ENCODE measurements at places on chromosomes 16 and 17. TPM values are rescaled to one million over a fixed set of nuclear protein-coding genes. Genes with fewer than 3 reads are reported as not detected.

- no peak overlapping the region for H3K4me3 ChIP-seq
- peaks cover 7% of the 10 kb centered on the region for H3K4me1 ChIP-seq
- H3K27ac ChIP-seq = no peak overlapping the region
- peak; percentile 74 for DNase-seq
- no peaks in the 10 kb centered on the region for H3K27me3 ChIP-seq
These were observed 113.1 kb downstream of the SNX29 start for GRCh38 chr16:12089492-12090150.

DNA sequence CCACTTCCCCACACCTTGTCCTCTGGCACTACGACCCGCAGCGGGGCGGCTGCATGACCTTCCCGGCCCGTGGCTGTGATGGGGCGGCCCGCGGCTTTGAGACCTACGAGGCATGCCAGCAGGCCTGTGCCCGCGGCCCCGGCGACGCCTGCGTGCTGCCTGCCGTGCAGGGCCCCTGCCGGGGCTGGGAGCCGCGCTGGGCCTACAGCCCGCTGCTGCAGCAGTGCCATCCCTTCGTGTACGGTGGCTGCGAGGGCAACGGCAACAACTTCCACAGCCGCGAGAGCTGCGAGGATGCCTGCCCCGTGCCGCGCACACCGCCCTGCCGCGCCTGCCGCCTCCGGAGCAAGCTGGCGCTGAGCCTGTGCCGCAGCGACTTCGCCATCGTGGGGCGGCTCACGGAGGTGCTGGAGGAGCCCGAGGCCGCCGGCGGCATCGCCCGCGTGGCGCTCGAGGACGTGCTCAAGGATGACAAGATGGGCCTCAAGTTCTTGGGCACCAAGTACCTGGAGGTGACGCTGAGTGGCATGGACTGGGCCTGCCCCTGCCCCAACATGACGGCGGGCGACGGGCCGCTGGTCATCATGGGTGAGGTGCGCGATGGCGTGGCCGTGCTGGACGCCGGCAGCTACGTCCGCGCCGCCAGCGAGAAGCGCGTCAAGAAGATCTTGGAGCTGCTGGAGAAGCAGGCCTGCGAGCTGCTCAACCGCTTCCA is 2.6 kb downstream of the METTL26 start:
- H3K27me3 ChIP-seq = no peaks in the 10 kb centered on the region
- no peak overlapping the region for H3K27ac ChIP-seq
- H3K4me3 ChIP-seq = no peak overlapping the region

- no peak for DNase-seq
- H3K36me3 ChIP-seq = peaks cover 3% of the 10 kb centered on the region
- H3K4me3 ChIP-seq = no peak overlapping the region
- no peaks in the 10 kb centered on the region for H3K27me3 ChIP-seq
These were observed 18.4 kb upstream of the CAPN15 start for GRCh38 chr16:508884-509736.

DNA sequence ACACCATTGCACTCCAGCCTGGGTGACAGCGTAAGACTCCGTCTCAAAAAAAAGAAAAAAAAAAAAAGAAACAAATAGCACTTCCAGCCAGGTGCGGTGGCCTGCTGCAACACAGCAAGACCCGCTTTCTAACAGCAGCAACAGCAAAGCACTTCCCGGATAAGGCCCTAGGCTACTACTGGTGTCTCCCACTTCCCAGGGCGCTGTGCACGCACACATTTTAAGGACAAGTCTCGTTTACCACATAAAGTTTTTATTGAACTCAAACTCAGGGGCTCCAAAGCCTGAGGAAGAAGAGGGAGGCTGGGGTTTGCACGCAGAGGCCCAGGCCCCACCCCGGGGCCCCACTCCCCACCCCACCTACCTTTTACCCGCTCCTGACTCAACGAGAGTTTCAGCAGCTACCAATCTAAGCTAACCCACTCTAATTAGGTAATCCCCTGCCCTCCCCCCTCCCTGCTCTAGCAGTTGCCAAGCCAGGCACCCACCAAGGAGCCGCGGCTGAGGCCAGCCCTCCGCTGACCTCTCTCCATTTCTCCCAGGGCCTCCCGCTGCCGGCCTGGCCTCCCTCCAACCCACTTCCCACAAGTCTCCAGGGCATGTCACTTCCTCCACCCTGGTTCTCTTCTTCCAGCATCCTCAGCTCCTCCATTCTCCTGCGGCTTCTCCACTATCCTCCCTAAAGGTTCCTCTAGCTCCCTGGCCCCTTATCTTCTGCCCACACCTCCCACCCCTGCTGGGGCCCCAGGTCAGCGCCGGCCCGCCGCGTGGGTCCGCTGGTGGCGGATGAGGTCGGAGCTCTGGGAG is 2.4 kb downstream of the ZNF768 start:
- H3K4me3 ChIP-seq = no peak overlapping the region
- no peak for DNase-seq
- H3K36me3 ChIP-seq = peaks cover 7% of the 10 kb centered on the region
- H3K27ac ChIP-seq = no peak overlapping the region

- no peaks in the 10 kb centered on the region for H3K4me1 ChIP-seq
- DNase-seq = no peak
- no peak overlapping the region for H3K27ac ChIP-seq
- peaks cover 3% of the 10 kb centered on the region for H3K27me3 ChIP-seq
These were observed 13.8 kb downstream of the RBFOX3 start for GRCh38 chr17:79597040-79597439.

- H3K27ac ChIP-seq = no peak overlapping the region
- H3K4me3 ChIP-seq = no peak overlapping the region
- DNase-seq = no peak
These were observed 82.3 kb downstream of the SDR42E1 start for GRCh38 chr16:81928975-81929374.

DNA sequence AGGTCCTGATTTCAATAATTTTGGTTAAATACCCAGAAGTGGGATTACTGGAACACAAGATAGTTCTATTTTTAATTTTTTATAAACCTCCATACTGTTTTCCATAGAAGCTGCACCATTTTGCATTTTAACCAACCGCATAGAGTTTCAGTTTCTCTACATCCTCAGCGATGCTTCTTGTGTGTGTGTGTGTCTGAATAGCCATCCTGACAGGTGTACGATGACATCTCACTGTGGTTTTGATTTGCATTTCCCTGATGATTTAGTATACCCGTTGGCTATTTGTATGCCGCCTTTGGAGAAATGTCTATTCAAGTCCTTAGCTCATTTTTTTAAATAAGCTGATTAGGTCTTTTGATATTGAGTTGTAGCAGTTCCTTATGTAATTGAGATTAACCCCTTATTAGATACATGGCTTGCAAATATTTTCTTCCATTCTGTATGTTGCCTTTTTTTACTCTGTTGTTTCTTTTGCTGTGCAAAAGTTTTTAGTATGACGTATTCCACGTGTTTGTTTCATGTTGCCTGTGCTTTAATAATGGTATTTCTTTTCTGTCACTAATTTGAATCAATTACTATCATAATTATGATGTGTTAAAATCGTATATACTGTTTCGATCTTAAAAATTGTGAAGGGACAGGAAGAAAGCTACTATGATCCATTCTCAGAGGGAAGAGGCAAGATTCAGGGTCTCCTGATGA is 227.2 kb upstream of the MON1B start:
- H3K4me1 ChIP-seq = no peaks in the 10 kb centered on the region
- no peak for DNase-seq
- no peak overlapping the region for H3K4me3 ChIP-seq
- H3K36me3 ChIP-seq = no peaks in the 10 kb centered on the region
- no peak overlapping the region for H3K27ac ChIP-seq
- H3K27me3 ChIP-seq = no peaks in the 10 kb centered on the region

DNA sequence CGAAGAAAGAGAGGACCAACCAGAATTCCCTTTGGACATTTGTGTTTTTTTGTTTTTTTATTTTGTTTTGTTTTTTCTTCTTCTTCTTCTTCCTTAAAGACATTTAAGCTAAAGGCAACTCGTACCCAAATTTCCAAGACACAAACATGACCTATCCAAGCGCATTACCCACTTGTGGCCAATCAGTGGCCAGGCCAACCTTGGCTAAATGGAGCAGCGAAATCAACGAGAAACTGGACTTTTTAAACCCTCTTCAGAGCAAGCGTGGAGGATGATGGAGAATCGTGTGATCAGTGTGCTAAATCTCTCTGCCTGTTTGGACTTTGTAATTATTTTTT is 3.6 kb downstream of the SOX9 start:
- H3K36me3 ChIP-seq = peaks cover 6% of the 10 kb centered on the region
- H3K4me1 ChIP-seq = peaks cover 7% of the 10 kb centered on the region
- H3K4me3 ChIP-seq = peak overlapping the region; percentile 41
- no peaks in the 10 kb centered on the region for H3K27me3 ChIP-seq

DNA sequence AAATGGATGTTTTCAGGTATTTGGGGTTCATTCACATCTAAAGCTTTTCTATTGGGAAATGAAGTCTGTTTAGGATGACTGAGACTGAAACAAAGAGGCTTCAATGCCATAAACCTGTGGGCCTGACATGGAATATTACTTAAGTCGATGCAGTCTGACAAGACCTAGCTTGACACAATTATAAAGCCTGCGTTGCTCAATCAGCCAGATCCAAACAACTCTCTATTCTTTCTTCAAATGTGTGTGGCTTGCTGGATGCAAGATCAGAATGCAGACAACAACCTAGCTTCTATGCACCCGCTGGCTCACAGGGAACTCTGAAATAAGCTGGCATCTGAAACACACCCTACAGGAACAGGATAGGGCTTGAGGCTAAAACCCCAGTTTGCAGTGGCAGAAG is 40.0 kb downstream of the RFFL start:
- no peak overlapping the region for H3K4me3 ChIP-seq
- H3K27me3 ChIP-seq = no peaks in the 10 kb centered on the region
- peak overlapping the region; percentile 88 for H3K27ac ChIP-seq

DNA sequence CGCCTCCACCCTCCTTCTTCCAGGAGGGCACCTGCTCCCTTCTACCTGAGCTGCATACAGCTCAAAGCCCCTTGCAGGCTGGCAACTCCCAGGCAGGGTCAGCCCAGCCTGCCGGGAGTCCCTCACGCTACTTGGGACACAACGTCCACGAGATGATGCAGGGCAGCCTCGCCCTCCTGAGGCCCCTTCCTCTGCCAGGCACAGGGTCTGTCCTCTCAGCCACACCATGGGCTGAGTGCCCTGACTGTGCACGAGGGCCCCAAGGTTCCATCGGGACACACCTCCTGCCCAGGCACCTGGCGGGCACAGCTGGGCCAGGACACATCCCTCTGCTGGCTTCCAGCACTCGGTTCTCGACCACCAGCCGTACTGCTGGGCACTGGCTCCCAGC is 30.9 kb upstream of the ZC3H18 start:
- H3K27me3 ChIP-seq = peaks cover 30% of the 10 kb centered on the region
- H3K4me3 ChIP-seq = no peak overlapping the region
- peaks cover 5% of the 10 kb centered on the region for H3K36me3 ChIP-seq

DNA sequence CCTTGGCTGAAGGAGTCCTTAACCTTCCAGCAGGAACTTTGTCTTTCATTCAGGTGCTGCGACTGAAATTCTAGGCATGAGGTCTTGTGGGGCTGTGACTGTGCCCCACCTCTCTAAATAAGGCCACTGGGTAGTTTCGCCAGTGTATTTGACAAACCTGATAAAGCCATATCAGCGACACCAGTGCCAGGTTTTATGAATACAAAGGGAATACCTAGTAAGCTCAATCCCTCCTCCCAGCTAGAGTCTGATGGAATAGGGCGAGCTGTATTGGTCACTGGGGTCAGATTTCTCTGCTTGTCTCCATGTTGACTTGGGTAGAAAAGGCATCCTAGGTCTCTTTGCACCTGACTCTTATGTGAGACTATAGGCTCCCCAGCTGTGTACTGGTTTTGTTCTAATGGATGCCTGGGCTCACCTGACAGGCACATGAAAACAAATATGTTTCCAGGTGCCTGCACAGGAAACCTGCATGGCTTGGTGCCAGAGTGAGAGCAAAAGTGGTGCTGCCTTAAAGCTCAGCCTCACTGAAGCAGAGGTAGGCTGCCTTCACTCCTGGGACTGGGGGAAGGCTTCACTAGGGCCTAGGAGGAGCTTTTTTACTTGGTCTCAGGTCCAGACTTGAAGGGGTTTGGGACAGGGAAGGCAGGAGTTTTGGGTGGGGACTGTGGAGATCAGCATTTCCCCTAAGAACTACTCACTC is 8.3 kb downstream of the SLC7A6 start:
- no peaks in the 10 kb centered on the region for H3K27me3 ChIP-seq
- no peak overlapping the region for H3K4me3 ChIP-seq
- DNase-seq = no peak
- peaks cover 5% of the 10 kb centered on the region for H3K36me3 ChIP-seq

GRCh38 chr16:47047524-47048203 is 74.2 kb upstream of the DNAJA2 start:
- DNase-seq = no peak
- no peak overlapping the region for H3K27ac ChIP-seq
- peaks cover 2% of the 10 kb centered on the region for H3K27me3 ChIP-seq
- H3K36me3 ChIP-seq = no peaks in the 10 kb centered on the region
- H3K4me1 ChIP-seq = no peaks in the 10 kb centered on the region

GRCh38 chr16:67672306-67672705 is 5.7 kb downstream of the C16orf86 start:
- DNase-seq = no peak
- no peak overlapping the region for H3K4me3 ChIP-seq
- H3K36me3 ChIP-seq = peaks cover 2% of the 10 kb centered on the region
- H3K4me1 ChIP-seq = peaks cover 9% of the 10 kb centered on the region
- H3K27ac ChIP-seq = no peak overlapping the region

DNA sequence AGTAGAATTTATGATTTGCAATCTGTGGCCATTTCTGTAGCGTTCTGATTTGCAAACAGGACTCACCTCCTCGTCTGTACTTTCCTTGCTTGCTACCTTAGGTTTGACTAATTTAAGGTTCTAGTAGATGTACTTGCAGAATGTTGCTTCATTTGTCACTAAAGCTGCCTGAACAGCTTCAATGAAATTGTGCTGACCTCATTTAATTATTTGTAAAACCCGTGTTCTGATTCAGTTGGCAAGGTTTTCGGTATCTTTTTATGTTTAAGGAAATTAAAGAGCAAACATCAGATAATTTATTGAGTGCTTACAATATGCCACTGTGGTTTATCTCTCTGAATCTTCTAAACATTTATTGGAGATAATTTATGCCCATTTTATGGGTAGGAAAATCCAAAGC is 284.9 kb upstream of the EEF2KMT start:
- DNase-seq = no peak
- no peak overlapping the region for H3K27ac ChIP-seq
- H3K4me1 ChIP-seq = no peaks in the 10 kb centered on the region
- H3K36me3 ChIP-seq = no peaks in the 10 kb centered on the region

DNA sequence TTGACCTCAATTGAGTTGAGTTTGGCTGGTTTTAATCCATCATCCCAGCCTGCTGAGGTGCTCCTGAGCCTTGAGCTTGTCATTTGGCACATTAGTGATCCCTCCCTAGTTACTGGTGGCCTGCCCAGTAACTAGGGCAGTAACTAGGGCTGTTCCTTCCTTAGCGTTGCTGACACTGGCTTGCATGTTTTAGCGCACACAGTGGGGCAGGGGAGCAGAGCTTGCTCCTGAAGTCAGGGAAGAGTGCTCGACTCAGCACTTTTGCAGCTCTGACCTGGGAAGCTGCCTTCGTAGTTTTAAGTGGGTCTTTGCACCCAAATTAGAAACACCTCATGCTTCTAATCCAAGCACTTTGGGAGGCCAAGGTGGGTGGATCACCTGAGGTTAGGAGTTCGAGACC is 15.7 kb downstream of the CCDC42 start:
- H3K27me3 ChIP-seq = no peaks in the 10 kb centered on the region
- H3K4me3 ChIP-seq = no peak overlapping the region
- H3K4me1 ChIP-seq = no peaks in the 10 kb centered on the region
- H3K36me3 ChIP-seq = no peaks in the 10 kb centered on the region
- no peak overlapping the region for H3K27ac ChIP-seq

Gene SPATA22
- total RNA-seq = 0.17 TPM

Gene CES3
- total RNA-seq = 1.3 TPM

Gene PRSS33
- not detected for total RNA-seq

Gene TNP2
- not detected for total RNA-seq

Gene CCDC200
- not detected for total RNA-seq

Gene CDRT15L2
- not detected for total RNA-seq

Gene SPAG5
- 13.7 TPM for total RNA-seq

Gene YBX2
- total RNA-seq = under 0.01 TPM

Gene KRTAP3-1
- total RNA-seq = not detected

Gene ZP2
- not detected for total RNA-seq

All from fibroblast of lung (primary cell).